ENCODE measurements at places on chromosomes 11 and 22. TPM values are rescaled to one million over a fixed set of nuclear protein-coding genes. Genes with fewer than 3 reads are reported as not detected.

GRCh38 chr11:22431106-22431505 is 92.9 kb downstream of the SLC17A6 start:
- no peak for DNase-seq

DNA sequence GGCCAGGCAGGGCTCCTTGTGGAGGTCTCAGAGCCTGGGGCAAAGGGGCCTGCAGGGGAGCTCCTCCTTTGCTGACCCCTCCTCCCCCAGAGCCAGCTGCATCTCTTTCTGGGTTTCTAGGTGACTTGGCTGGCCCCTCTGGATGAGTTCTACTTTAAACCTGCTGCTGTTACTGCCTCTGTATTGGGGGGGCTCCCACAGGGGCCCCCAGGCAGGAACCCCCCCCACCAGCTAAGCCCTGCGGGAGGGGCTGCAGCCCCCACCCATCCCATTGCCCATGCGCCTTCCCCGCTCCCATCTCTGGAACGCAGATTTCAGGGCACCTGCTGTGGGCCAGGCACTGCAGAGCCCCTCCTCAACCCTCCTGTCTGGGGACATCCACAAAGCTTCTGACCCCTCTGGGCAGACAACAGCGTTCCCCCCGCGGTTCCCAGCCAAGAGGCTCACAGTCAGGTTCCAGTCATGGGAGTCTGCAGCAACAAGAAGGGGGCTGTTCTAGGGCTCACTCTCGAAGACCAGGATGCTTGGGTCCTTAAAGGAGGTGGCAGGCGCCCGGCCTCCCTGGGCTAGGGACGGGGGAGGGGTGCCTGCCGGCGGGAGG is 815 bp upstream of the PLCB3 start:
- DNase-seq, result no peak

GRCh38 chr22:25183949-25184619 is 15.6 kb upstream of the CRYBB3 start:
- DNase-seq, result no peak

DNA sequence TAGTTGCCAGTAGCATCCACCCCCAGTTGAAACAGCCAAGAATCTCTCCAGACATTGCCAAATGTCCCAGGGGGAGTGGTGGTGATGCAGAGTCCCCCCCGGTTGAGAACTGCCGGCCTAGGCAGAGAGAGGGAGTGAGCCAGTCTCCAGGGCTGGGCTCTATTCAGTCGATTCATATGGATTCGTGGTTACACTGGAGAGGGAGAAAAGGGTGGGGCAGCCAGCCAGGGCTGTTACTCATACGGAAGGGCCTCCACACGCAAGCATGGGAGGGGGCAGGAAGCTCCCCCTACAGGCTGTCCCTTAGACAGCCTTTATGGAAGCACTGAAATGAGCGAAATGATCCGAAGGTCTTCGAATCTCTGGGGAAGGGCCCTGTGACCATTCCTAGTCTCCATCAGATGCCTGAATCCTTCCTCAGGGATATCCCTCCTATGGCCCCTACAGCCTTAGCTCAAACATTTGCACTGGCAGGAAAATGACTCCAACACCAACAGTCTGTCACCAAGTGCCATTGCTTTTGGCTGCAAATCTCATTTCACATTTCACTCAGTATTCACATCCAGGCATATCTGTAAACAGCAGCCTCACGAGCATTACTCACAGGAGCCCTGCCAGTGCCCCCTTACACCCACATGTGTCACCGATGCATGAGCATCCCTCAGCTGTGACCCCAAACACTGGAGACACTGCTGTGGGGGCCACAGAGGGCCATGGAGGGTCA is 18.4 kb upstream of the TLCD5 start:
- no peak for DNase-seq

DNA sequence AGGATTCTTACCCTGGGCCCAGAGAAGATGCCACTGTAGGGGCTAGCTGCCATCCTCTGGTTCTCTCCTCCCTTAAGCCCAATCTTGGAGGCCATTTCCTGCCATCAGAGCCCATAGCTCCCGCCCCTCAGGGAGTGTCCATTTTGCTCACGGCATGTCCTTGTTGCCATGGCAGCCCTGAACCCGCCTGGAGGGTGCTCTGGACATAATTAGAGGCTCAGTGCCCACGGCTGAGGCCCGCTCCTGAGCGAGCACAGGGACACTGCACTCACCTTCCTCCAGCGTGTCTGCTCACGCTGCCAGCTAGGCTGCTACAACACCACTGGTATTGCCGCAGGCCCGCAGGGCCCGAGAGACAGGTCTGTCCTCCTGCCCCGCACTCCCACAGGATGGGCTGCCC is 11.1 kb upstream of the SUSD2 start:
- DNase-seq, result no peak

The ANKK1 gene
- total RNA-seq, result 0.16 TPM

DNA sequence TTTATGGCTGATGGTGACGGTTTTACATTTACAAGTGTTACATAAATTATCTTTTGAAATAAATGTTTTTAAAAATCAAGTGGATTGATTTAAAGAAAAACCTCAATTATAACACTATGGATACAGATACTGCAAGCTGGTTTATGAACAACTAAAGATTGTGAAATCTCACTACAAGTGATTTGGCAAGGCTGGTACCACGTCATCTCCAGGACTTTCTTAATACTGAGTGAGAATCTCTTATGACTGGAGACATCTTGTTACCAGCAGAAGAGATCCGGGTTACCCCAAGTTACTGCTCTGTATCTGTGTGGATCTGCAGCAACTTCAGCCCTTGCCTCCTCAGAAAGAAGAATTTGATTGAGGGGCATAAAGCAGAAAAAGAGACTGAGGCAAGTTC is 452.9 kb downstream of the MN1 start:
- DNase-seq, result no peak

The PHF21B gene
- 0.67 TPM for total RNA-seq

DNA sequence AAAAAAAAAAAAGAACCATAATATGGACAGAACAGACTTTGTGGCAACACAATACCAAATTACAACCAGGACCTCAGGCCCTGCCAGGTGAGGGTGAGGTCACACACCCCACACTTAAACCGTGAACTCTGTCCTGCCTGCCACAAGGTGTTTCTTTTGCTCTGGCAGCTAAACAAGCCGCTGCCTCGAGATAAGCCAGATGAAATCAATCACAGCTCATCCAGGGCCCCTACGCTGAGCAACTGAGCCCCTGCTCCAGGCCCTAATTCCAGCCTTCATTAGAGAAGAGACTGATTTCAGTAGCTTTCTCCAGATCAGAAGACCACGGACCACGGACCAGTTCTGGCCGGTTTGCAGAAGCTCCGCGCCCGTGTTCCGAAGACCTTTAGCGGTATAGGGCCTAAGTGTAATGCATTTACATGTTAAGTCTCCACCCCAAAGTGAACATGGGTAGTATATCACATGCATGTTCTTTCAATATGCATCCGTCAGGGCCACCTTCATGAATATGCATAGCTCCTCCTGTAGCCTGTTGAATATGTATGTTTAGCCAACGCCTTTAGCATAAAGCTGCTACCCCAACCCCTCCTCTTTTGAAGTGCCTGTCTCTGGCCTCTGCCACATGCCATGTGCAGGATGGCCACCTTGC is 14.8 kb upstream of the RAC2 start:
- no peak for DNase-seq

- DNase-seq, result no peak
These were observed 125.3 kb upstream of the TIMP3 start for GRCh38 chr22:32676191-32676590.

The CALCA gene
- total RNA-seq, result 0.51 TPM

The NUDT8 gene
- total RNA-seq, result 31.4 TPM

The CBLIF gene
- total RNA-seq, result not detected

GRCh38 chr11:1050581-1051355 is 14.2 kb upstream of the MUC6 start:
- peak; percentile 77 for DNase-seq

GRCh38 chr11:106523171-106523570 is 445.7 kb downstream of the AASDHPPT start:
- no peak for DNase-seq

GRCh38 chr22:31838917-31839316 is 85.1 kb downstream of the DEPDC5 start:
- DNase-seq, result no peak

- DNase-seq, result no peak
These were observed 1348.2 kb upstream of the RAG2 start for GRCh38 chr11:37946155-37946766.

The NECTIN1 gene
- total RNA-seq, result 10.4 TPM

GRCh38 chr11:93512949-93513667 is 30.1 kb downstream of the SMCO4 start:
- no peak for DNase-seq

DNA sequence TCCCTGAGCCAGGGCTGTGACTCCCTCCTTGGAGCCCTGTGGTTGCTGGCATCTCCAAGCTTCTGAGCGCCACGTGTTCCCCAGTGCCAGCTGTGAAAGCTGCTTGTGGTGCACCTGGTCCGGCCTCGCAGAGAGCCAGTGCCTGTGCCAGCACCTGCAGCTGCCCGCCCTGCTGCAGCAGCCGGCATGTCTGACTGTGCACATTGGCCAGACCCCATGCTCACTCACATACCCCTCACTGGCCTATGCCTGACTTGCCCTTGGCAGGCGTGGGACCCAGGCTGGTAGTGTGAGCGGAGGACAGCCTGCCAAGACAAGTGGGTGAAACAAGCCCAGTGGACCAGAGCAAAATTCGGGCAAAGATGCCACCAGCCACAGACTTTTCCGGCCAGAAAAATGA is 9.8 kb downstream of the MRPL48 start:
- no peak for DNase-seq

GRCh38 chr11:85806876-85807275 is 4.1 kb downstream of the SYTL2 start:
- no peak for DNase-seq

GRCh38 chr11:100753172-100753543 is 66.1 kb downstream of the ARHGAP42 start:
- no peak for DNase-seq

The C11orf87 gene
- 0.03 TPM for total RNA-seq

DNA sequence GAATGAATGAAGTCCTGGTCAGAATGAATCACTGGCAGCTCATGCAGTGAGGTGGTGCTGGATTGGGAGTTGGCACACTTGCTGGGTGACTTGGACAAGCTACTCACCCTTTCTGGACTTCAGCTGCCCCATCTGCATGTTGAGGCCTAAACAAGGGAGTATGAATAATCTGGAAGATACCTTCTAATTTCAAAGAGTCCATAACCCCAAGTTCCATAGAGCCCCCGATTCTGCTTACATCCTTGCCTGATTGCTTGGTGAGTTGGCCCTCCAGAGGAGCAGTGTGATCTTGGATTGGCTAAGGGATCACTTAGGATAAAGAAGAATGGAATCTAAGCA is 18.3 kb upstream of the ACCSL start:
- no peak for DNase-seq

The RAG1 gene
- total RNA-seq, result 1.2 TPM

The TUB gene
- 12.2 TPM for total RNA-seq

GRCh38 chr11:65390099-65390941 is 3.9 kb downstream of the FRMD8 start:
- DNase-seq, result no peak

- DNase-seq, result no peak
These were observed 30.0 kb upstream of the WNT11 start for GRCh38 chr11:76236092-76236999.

GRCh38 chr11:315051-315481 is 1.2 kb downstream of the IFITM1 start:
- DNase-seq, result no peak

GRCh38 chr11:118870396-118871343 is 13.0 kb upstream of the CXCR5 start:
- no peak for DNase-seq

GRCh38 chr11:125164422-125165110 is at the start of gene PKNOX2:
PKNOX2 (plus strand) TSS chr11:125164751; CDS start chr11:125351306, 186,555 bp downstream.
- DNase-seq, result peak; percentile 84

The BARX2 gene
- not detected for total RNA-seq

DNA sequence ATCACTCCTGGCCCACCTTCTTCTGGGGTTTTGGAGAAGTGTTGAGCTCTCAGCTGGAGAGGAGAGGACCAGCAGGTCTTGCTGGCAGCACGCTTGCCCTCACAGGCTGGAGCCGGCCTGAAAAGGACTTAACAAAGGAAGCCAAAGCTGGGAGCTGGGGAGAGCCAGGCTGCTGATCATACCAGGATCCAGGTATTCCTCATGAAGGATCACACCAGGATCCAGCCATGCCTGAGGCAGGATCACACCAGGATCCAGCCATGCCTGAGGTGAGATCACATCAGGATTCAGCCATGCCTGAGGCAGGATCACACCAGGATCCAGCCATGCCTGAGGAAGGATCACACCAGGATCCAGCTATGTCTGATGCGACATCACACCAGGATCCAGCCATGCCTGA is 17.0 kb downstream of the MRGPRD start:
- peak; percentile 73 for DNase-seq

- no peak for DNase-seq
These were observed 196.9 kb downstream of the SNX19 start for GRCh38 chr11:130719220-130719915.

DNA sequence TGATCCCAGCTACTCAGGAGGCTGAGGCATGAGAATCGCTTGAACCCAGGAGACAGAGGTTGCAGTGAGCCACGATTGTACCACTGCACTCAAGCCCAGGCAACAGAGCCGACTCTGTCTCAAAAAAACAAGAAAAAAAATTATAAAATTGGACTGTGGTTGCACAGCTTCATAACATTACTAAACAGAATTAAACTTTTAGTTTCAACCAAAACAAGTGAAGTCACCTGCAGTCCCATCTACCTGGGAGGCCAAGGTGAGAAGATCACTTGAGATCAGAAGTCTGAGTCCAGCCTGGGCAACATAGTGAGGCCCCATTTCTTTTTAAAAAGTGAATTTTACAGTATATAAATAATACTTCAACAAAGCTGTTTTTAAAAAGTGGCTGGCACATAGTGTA is 47.8 kb upstream of the CD5 start:
- DNase-seq, result no peak

DNA sequence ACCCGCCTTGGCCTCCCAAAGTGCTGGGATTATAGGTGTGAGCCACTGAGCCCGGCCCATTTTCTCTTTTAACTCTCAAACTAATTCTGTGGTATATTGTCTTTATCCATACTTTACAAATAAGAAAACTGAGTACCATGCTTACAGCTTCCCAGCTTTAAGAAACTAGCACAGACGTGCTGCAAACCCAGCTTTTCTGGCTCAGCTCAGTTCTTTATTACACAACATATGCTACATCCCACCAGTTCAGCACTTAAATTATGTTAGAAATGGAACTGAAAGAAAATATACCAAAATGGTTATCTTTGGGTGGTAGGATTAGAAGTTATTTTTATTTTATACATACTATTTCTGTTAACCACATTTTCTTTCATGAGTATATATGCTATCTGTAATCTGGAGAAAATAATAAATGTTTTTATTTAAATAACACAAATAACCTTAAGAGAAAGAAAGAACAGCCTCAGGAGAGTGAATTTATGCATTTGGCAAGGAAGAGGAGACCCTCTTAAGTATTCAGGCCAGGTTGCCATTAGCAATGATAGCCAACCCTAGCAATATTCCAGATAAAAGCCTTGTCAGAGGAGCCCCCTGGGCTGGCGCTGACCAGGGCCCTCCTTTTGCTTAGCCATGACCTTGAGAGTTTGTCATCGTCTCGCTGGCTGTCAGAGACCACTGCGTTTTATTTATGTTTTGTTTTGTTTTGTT is 33.8 kb downstream of the SLN start:
- no peak for DNase-seq

The GRM5 gene
- 0.13 TPM for total RNA-seq

GRCh38 chr11:8863838-8864237 is 47.2 kb upstream of the AKIP1 start:
- DNase-seq, result no peak

The ELFN2 gene
- total RNA-seq, result 0.03 TPM

- DNase-seq, result peak; percentile 22
These were observed 13.3 kb upstream of the PRG2 start for GRCh38 chr11:57403802-57404147.

The TMPRSS6 gene
- total RNA-seq, result not detected

- no peak for DNase-seq
These were observed 320.5 kb upstream of the ANO3 start for GRCh38 chr11:26011474-26011873.

The TRIM48 gene
- total RNA-seq, result not detected

The CBX7 gene
- total RNA-seq, result 89.6 TPM

All from cardiac septum (tissue), 1 donor.